ENCODE measurements at places on chromosomes 6 and 20.
A peak's percentile ranks its signal among the peaks of the same experiment; 100 is the strongest.

GRCh38 chr6:168132531-168133167 lies 53.6 kb upstream of the FRMD1 start:
- peak; percentile 79 for DNase-seq

DNA sequence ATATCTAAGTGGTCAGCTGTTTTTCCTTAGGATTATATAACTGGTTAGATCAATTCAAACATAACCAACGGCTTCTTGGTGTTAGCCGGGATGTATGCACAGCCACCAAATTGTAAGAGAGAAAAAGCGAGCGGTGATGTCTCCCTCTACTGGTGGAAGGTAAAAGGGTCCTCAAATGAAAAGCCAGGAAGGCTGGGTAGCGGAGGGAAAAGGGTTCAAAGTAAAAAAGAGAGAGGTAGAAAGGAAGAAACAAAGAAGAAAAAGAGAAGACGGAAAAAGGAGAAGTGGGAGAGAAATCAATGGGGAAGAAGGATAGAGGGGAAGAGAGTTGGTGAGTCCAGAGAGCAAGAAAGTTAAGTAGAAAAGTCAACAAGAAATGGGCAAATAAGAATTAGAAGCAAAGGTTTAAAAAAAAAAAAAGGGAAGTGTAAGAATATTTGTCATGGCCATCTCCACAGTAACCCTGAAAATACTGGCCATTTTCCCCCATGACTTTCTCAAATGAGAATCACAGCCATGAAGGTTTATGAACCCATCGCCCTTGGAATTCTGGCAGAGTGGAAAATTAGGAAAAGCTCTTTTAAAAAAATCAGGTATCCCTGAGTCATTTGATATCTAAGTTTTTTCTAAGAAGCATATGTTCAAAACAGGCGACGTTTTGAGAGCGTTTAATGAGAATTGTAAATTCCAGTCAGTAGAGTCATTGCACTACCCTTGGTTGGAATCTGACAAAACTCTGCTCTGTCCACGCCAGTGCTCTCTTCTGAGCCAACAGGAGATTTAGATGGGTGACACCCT lies 155.6 kb upstream of the SNX9 start:
- DNase-seq, result peak; percentile 40

GRCh38 chr6:75892384-75892783 lies 143.3 kb downstream of the MYO6 start:
- no peak for DNase-seq

GRCh38 chr20:62558779-62559178 lies 83.0 kb upstream of the GATA5 start:
- no peak for DNase-seq

GRCh38 chr20:4324611-4325243 lies 309.4 kb upstream of the RNF24 start:
- DNase-seq, result no peak

DNA sequence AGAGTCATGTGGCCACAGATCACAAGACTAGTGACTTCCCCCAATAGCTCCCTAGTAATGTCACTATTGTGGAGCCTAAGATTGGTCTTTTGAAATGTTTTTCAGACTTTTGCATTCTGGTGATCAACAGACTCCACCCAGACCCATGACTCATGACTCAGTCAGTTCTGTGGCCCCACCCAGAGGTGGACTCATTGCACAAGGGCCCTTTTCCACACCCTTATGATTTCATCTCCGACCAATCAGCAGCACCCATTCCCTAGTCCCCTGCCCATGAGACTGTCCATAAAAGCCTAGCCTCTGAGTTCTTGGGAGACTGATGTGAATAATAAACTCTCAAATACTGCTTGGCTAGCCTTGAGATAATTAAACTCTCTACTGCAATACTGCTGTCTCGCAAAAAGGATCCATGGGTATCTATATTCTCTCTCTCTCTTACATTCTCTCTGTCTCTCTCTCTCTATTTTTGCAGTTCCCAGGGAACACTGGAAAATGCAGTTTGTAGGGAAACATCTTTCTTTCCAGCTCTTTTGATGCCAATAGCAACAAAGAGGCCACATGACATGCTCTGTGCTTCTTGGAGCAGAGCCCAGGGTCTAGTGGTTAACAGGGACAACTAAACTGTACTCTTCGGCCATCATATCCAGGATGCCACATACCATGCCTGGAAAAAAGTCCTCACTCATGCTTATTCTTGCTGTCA lies 71.3 kb upstream of the IYD start:
- no peak for DNase-seq

GRCh38 chr6:1325461-1326309 lies 13.8 kb downstream of the FOXQ1 start:
- DNase-seq, result no peak

DNA sequence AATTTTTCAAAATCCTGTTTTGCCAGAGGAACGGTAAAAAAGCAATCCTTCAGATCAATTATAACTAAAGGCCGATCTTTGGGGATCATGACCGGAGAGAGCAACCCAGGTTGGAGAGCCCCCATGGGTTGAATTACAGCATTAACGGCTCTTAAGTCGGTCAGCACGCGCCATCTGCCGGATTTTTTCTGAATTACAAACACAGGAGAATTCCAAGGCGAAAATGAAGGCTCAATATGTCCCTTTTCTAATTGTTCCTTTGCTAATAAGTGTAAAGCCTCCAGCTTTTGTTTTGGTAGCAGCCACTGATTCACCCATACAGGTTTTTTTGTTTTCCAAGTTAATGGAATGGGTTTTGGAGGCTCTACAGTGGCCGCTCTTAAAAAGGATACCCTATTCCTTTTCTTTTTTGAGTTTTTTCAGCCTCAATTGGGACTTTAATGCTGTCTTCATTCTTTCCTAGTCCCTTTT lies 16.9 kb upstream of the PTCRA start:
- DNase-seq, result peak; percentile 68

- no peak for DNase-seq
Measured at GRCh38 chr6:3758842-3759144, 7.3 kb upstream of the PXDC1 start.

DNA sequence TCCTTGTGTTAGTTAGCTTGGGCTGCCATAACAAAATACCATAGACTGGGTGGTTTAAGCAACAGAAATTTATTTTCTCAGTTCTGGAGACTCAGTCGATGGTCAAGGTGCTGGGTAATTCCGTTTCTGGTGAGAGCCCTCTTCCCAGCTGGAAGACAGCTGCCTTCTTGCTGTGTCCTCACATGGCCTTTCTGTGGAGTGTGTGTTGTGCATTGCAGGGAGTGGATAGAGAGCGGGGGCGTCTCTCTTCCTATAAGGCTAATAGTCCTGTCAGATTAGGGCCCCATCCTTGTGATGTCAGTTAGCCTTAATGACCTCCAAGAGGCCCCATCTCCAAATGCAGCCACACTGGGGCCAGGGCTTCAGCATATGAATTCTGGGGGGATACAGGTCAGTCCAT lies 19.2 kb downstream of the CHMP4B start:
- DNase-seq, result no peak

DNA sequence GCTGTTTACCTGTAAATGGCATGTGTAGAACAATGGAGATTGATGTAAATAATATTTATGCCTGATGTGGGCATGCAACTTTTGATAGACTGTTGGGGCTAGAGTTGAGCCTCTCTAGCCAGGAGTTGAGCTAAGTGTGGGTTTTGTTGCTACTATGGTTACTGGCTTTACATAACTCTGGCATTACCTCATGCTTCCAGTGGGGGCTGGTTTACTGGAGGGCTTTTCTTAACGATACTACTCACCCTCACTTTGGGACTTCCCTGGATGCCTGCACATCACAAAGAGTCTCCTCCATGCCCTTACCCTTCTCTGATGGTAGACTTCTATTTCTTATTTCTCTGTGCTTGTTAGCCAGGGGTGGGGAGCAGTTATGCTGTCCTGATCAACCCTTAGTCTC lies 524.6 kb upstream of the CDH4 start:
- no peak for DNase-seq

DNA sequence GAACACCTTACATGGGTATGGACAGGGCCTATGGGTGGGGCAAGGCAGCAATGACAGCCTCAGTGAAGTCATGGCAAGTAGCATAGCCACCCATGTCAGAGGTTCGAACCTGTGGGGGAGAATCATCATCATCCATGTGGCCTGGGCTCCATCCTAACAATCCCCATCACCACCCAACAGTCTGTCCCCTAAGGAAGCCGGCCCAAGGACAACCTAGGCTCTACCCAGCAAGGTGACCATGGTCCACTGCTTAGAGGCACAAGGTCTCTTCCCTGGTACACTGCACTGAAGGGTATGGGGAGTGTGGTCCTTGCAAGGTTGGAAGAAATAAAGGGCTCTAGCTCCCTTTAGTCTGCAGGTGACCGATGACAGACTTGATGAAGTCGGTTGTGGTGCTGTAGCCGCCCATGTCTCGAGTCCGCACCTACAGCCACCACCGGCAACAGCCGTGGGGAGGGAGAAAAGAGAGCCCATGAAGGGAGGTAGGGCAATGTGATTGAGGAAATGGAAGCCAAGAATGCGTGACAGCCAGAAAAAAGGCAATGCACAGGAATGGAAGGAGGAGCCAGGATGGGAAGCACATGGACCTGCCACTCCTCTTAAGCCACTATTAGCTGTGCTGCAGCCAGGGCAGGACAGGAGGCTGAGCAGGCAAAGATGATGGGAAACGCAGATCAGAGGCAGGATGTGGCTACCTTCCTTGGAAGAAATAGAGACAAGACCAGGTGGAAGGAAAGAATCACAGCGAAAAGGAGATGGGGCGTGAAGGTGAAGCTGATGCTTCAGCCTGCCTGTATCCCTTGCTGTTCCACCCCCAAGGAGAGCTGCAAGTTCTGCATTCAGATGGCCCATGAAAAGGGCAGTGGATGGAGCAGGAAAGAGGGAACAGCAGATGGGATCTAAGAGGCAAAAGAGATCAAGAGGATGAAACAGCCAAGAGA lies 5.3 kb downstream of the IDH3B start:
- no peak for DNase-seq

All from hippocampal formation (tissue), 2 donors.